ENCODE measurements at places on chromosomes 11 and 22. TPM values are rescaled to one million over a fixed set of nuclear protein-coding genes. Genes with fewer than 3 reads are reported as not detected.

DNA sequence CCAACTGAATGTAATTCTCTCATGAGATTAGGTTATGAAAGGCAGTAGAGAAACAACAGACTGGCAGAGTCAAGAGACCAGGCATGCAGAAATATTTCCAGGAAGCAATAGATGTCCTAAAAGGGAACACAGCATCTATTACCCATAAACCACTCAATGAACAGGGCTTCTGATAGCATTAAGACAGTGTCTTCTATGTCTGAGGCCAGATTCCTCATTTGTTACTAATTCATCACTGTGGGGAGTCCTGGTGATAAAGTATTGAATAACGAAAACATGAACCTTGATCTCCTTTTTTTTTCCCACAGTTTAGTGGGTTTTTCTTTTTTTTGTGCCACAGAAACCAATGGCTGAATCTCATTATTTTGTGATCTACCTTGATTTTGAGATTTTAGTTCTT, 339.0 kb downstream of the METTL15 start:
- DNase-seq = no peak
- no peak overlapping the region for H3K27ac ChIP-seq
- H3K36me3 ChIP-seq = no peaks in the 10 kb centered on the region

DNA sequence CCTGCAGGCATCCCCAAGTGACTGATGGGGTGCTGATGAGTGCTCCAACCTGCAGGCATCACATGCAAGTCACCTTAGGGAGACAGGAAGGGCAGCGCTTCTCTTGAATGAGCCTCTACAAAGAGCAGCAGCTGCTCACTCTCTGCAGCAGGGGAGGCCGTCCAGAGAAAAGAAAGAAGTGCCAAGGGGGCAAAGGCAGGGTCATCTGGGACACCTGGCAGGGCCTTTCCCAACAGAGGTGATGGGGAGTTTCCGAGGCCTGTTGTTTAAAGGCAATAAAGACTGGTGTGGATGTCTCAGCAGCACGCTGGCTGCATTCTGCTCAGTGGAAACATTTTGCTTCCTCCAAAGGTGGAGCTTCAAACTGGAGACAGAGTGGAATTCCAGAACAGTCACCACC, 113.7 kb downstream of the ETS1 start:
- H3K4me3 ChIP-seq = no peak overlapping the region
- H3K4me1 ChIP-seq = peaks cover 40% of the 10 kb centered on the region
- H3K27me3 ChIP-seq = no peaks in the 10 kb centered on the region
- no peaks in the 10 kb centered on the region for H3K36me3 ChIP-seq
- H3K27ac ChIP-seq = peak overlapping the region; percentile 9
- no peak for DNase-seq

Gene RFPL2
- total RNA-seq = not detected

Gene MFRP
- 0.27 TPM for total RNA-seq

Gene SCN2B
- total RNA-seq = 0.07 TPM

Gene EML3
- total RNA-seq = 111 TPM
